ENCODE measurements at places on chromosomes 6 and 20. TPM values are rescaled to one million over a fixed set of nuclear protein-coding genes. Genes with fewer than 3 reads are reported as not detected.
A peak's percentile ranks its signal among the peaks of the same experiment; 100 is the strongest.

The NRN1 gene
- not detected for total RNA-seq

The IL17F gene
- not detected for total RNA-seq

The IMPG1 gene
- not detected for total RNA-seq

The PNPLA1 gene
- not detected for total RNA-seq

The MUC22 gene
- not detected for total RNA-seq

The TRMT6 gene
- 7.2 TPM for total RNA-seq

The CRIP3 gene
- total RNA-seq = not detected

DNA sequence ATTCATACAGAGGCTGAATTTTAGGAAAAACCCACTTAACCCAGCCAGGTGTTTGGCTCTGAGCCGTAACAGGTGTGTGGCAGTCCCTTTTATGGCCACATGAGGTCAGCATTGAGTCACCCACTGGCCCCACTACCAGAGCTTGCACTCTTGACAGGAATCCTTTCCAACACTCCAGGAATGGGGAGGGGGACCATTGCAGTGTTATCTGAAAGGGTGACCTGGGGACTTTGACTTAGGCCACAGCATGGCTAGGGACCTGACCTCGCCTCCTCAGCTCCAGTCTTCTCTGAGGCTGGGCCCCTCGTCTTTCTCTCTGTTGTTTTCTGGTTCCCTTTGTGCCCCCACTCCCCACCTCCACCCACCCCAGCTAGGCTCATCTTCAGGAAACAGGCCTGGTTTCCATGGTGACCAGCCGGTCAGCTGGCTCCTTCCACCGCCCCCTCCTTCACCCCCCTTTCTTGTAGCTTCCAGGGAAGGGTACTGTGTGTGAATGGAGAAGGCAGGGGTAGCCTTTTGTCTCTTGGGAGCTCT, 2.1 kb upstream of the TMEM151B start:
- peaks cover 46% of the 10 kb centered on the region for H3K27me3 ChIP-seq
- H3K36me3 ChIP-seq = no peaks in the 10 kb centered on the region
- H3K4me1 ChIP-seq = peaks cover 13% of the 10 kb centered on the region

- no peak for DNase-seq
- H3K36me3 ChIP-seq = no peaks in the 10 kb centered on the region
- no peaks in the 10 kb centered on the region for H3K4me1 ChIP-seq
- H3K4me3 ChIP-seq = no peak overlapping the region
- no peak overlapping the region for H3K27ac ChIP-seq
These were observed 151.2 kb upstream of the BMP5 start for GRCh38 chr6:56026455-56027180.

GRCh38 chr20:34705397-34706301, 1.5 kb downstream of the TP53INP2 start:
- no peaks in the 10 kb centered on the region for H3K27me3 ChIP-seq
- DNase-seq = peak; percentile 23
- H3K27ac ChIP-seq = no peak overlapping the region
- H3K4me3 ChIP-seq = peak overlapping the region; percentile 69
- H3K4me1 ChIP-seq = peaks cover 13% of the 10 kb centered on the region
- peaks cover 4% of the 10 kb centered on the region for H3K36me3 ChIP-seq

DNA sequence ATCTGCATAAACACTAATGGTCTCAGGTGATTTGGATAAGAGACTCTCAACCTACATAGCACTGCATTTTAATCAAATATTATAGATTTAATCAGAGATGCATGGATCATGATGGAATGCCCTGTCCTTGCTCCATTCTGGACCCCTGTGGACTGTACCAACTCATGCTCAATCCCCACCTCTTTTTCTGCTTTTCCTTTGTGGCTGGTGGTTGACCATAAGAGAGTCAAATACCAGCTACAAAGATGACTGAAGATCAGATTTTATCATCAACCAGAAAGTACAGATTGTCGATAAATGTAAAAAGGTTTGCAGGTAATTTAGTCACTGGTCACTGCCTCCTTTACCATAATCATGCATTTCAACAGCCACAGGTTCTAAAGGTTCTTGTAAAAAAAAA, 116.2 kb downstream of the ME1 start:
- H3K4me1 ChIP-seq = peaks cover 3% of the 10 kb centered on the region
- no peak overlapping the region for H3K4me3 ChIP-seq
- H3K27ac ChIP-seq = no peak overlapping the region
- 0 out of 2 replicates have a peak, but pooled peaks cover 2% of the 10 kb centered on the region for H3K36me3 ChIP-seq
- no peaks in the 10 kb centered on the region for H3K27me3 ChIP-seq

DNA sequence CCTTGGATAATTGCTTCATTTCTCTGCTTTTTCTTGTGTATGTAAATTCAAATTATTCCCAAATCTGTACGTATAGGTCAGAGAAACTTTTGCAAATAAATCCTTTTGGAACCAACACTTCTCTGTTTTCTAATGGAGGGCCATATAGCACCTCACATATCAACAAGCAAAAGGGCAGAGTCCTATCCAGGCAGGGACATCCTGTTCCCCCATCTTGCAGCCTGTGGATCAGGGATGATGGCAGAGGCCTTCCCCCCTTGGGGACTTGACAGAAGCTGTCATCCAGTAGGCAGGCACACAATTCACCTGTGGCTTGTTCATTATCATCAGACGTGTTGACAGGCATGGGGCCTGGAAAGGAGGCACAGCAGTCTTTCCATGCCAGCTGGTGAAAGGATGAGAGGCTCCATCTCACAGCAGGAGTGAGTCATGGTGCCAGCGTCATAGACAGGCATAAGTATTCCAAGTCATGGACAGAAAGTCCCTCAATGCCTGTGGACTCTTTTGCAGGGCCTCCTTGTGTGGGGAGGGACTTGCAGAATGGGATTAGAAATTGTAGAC, 31.8 kb upstream of the PLEKHG1 start:
- H3K27me3 ChIP-seq = peaks cover 2% of the 10 kb centered on the region
- no peaks in the 10 kb centered on the region for H3K4me1 ChIP-seq
- no peaks in the 10 kb centered on the region for H3K36me3 ChIP-seq
- DNase-seq = no peak
- H3K4me3 ChIP-seq = no peak overlapping the region
- no peak overlapping the region for H3K27ac ChIP-seq

- no peak overlapping the region for H3K27ac ChIP-seq
- DNase-seq = no peak
- no peaks in the 10 kb centered on the region for H3K27me3 ChIP-seq
- H3K4me3 ChIP-seq = no peak overlapping the region
These were observed 44.1 kb downstream of the MAPK14 start for GRCh38 chr6:36071714-36072113.

- no peaks in the 10 kb centered on the region for H3K27me3 ChIP-seq
- no peak overlapping the region for H3K4me3 ChIP-seq
- no peak overlapping the region for H3K27ac ChIP-seq
- no peaks in the 10 kb centered on the region for H3K36me3 ChIP-seq
- H3K4me1 ChIP-seq = no peaks in the 10 kb centered on the region
These were observed 363.9 kb downstream of the UTRN start for GRCh38 chr6:144649085-144649484.

DNA sequence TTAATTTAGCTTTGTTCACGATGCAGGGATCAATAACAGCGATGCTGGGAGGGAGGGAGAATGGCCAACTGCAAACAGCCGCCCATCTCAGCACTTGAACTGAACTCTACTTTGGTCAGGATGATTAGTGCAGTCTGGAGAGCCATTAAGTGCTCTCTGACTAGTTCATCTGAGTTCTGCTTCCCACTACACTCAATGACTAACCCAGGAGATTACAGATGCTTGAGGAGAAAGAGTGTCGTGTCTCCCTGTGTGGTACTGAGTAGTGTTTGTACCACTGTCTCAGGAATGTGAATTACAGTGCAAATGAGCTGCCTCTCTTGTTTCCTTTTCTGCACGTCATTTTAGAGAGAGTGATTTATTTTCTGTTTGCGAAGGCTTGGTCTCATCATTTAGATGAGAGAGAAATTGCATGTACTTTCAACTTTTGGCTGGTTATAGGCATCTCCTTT, 23.5 kb downstream of the CARMIL1 start:
- H3K4me1 ChIP-seq = peaks cover 2% of the 10 kb centered on the region
- H3K27me3 ChIP-seq = no peaks in the 10 kb centered on the region
- H3K27ac ChIP-seq = peak overlapping the region; percentile 24
- H3K4me3 ChIP-seq = no peak overlapping the region
- peak; percentile 76 for DNase-seq

DNA sequence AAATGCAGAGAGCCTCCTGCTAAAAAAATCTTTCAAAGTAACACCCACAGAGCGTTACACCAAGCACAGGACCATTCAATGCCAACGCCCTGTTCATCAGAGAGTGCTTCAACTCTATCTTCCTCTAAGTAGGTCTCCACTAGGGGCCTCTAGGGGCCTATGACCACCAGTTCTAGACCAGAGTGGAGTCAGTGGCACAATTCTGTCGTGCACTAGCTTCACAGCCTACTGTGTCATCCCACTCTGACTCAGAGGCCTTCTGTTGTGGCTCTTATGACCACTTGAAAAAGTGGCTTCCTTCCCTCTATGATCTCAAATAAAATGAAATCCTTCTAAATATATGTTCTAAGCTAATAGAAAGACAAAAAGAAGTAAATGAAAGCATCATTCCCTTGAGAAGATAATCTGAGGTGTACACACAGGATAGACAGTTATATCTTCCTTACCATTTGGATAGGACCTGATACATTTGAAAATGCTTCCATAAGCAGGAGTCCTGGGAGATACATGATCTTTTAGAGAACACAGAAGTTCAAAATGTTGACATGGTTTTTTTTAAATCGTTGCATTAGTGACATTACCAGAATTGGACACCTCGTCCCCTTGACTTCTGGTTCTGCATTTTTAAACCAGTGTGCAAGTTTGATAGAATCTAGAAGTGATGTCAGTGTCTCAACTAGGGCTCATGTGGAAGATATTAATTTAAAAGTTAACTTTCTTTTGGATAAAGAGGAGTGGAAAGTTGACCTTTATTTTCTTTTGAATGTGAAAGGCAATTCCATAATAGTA, 151.9 kb downstream of the SH3BGRL2 start:
- no peaks in the 10 kb centered on the region for H3K27me3 ChIP-seq
- no peak for DNase-seq
- no peak overlapping the region for H3K4me3 ChIP-seq
- no peaks in the 10 kb centered on the region for H3K4me1 ChIP-seq

- H3K4me3 ChIP-seq = no peak overlapping the region
- H3K27ac ChIP-seq = no peak overlapping the region
- no peaks in the 10 kb centered on the region for H3K27me3 ChIP-seq
- peaks cover 4% of the 10 kb centered on the region for H3K4me1 ChIP-seq
- H3K36me3 ChIP-seq = no peaks in the 10 kb centered on the region
These were observed 22.5 kb downstream of the PDSS2 start for GRCh38 chr6:107436881-107437280.

DNA sequence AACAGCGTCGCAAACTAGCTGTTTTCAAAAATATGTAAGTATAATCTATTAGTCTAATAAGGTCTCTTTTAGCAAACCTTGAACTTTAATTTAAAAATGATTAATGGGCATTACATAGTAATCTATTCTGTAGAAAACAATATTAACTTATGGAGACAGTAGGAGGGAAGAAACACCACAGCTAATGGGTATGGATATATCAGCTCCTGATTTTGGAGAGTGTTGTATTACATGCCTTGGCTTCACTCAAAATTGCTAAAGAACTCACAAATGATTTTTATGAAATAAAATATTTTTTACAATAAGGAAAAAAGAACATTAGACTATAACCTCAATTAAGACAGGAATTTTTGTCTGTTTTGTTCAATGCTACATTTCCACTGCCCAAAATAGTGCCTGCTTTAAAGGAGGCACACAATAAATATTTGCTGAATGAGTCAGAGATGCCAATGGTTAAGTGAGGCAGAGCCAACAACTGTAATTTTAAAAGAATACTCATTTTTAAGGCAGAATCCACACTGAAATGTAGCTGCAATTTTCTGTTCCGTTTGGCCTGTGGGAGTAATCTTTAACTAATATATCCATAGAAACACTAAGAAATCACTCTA, 15.7 kb downstream of the ATG5 start:
- no peak overlapping the region for H3K4me3 ChIP-seq
- H3K27me3 ChIP-seq = no peaks in the 10 kb centered on the region
- DNase-seq = peak; percentile 8
- peaks cover 2% of the 10 kb centered on the region for H3K4me1 ChIP-seq
- H3K27ac ChIP-seq = no peak overlapping the region
- peaks cover 3% of the 10 kb centered on the region for H3K36me3 ChIP-seq

- no peak overlapping the region for H3K4me3 ChIP-seq
- no peaks in the 10 kb centered on the region for H3K36me3 ChIP-seq
- no peak for DNase-seq
- peaks cover 31% of the 10 kb centered on the region for H3K27me3 ChIP-seq
- H3K4me1 ChIP-seq = no peaks in the 10 kb centered on the region
These were observed 59.7 kb upstream of the MDGA1 start for GRCh38 chr6:37757381-37757780.

DNA sequence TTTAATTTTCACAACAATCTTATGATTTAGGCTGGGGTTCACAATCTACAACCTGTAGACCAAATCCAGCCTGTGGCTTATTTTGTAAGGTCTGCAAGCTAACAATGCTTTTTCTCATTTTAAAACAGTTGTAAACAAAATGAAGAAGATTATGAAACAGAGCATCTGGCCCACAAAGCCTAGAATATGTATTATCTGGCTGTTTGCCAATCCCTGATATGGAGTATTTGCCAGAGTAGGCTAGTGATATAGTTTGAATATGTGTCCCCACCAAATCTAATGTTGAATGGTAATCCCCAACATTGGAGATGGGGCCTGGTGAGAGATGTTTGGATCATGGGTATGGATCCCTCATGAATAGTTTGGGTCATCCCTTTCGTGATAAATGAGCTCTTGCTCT, 201.8 kb downstream of the DHX35 start:
- no peak for DNase-seq
- no peak overlapping the region for H3K4me3 ChIP-seq
- H3K27ac ChIP-seq = no peak overlapping the region
- no peaks in the 10 kb centered on the region for H3K4me1 ChIP-seq

DNA sequence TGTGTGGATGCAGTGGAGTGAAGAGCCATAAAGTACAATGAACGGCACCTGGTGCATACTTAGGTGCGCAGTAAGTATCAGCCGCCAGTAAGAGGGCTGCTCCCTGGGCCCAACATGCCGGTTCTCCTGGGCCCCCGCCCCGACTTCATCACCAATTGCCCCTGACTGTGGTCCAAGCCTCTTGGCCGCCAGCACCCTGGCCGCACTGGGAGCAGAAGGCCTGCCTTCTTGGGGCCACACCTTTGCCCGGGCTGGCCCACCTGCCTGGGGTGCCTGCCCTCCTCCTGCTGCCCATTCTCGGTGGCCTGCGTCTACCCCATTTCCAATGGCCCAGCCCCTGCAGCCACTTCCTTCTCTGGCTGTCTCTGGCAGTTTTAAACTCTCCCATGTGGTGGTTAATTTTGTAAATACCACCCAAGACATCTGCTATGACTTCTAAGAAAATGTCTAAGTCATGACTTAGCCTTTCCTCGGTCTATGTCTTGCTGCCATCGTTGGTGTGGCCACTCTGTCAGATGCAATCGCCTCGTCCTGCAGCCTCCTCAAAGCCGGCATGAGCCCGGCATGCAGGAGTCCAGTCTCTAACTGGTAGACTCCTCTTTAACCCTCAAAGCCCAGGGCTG, 36.8 kb downstream of the PMEPA1 start:
- H3K27ac ChIP-seq = no peak overlapping the region
- DNase-seq = no peak
- H3K27me3 ChIP-seq = no peaks in the 10 kb centered on the region
- peaks cover 1% of the 10 kb centered on the region for H3K4me1 ChIP-seq

- H3K27me3 ChIP-seq = no peaks in the 10 kb centered on the region
- peak within 1 kb of the TSS; percentile 93 for H3K27ac ChIP-seq
- peaks cover 8% of the 10 kb centered on the region for H3K4me1 ChIP-seq
- peak within 1 kb of the TSS; percentile 92 for H3K4me3 ChIP-seq
These were observed at the start of the genes PCED1A and VPS16 for GRCh38 chr20:2840138-2840966. Gene PCED1A, minus strand, starts transcription at chr20:2840655. Its CDS starts 743 bp downstream, at chr20:2839912. Gene VPS16, plus strand, starts transcription at chr20:2840745. Its CDS starts 30 bp downstream, at chr20:2840775.

- H3K4me1 ChIP-seq = peaks cover 7% of the 10 kb centered on the region
- no peaks in the 10 kb centered on the region for H3K36me3 ChIP-seq
- DNase-seq = no peak
- H3K4me3 ChIP-seq = no peak overlapping the region
- no peaks in the 10 kb centered on the region for H3K27me3 ChIP-seq
These were observed 69.9 kb upstream of the STMND1 start for GRCh38 chr6:17031961-17032360.
